GM06990 (cell line): ENCODE measurements at places on chromosomes 5 and 9.

GRCh38 chr5:107127878-107128277 is 542.9 kb downstream of the EFNA5 start:
- DNase-seq: no peak

GRCh38 chr5:34832568-34832967 is 6.4 kb upstream of the TTC23L start:
- no peak for DNase-seq

DNA sequence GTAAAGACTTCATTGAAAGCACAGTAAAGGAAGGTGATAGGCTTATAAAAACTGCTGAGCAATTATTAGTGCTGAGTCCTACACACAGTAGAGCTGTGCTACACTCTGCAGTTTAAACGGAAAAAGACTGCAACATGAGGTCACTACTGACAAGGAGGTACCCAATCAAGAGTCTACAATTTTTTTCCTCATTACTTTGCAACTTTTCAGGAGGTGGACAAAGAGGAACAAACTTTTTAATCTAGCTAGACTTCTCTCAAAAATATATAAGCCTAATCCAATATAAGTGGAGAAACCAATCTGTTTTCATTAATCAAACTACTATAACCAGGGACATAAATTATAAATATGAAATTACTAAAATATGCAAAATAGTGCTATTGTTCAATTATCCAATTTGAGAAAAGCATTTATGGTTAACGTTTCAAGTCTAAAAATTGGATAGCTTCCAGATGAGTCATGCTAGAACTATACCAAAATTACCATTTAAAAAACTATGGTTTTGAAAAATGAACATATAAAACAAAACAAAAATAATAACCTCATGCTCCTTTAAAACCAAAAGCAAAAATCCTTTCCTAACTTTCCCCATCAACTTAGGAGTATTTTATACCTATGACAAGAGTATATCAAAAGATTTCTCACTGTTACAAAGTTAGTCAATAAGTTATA is 37.7 kb downstream of the FAM13B start:
- no peak for DNase-seq

DNA sequence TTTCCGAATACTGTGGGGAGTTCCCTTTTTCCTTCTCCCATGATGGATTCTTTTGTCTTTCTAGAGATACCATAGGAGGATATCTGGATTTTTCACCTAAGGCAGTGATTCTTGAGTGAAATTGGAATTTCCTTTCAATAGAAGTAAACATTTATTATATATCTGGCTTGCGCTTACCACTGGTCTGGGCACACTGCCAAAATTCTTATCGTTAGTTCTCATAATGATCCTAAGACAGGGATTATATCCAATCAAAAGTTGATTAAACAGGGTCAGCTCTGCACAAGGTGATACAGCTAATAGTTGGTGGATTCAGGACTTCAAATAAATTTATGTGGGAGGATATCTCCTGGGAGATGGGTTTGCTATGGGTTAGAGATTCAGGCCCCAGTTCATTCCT is 9.6 kb downstream of the TLE4 start:
- DNase-seq: no peak

GRCh38 chr5:110177729-110178128 is 488.0 kb downstream of the MAN2A1 start:
- DNase-seq: no peak

DNA sequence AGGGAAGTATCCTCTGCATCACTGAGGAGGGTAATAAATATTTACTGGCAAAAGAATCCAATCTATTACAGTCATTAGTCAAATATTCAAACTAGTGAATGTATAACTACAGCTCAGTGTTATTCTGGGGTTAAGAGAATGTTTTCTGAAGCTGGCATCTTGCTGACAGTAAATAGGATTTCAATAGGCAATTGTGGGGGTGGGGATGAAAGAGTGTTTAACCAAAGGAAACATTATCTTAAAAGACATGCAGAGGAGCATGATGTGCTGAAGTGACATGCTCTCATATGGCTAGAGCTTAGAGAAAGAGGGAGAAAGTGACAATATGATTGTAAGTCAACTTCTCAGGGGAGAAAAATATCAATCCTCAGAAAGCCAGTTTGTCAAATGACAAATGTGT is 618.4 kb upstream of the RIOK2 start:
- DNase-seq: no peak

GRCh38 chr5:132363431-132364112 is 5.9 kb upstream of the SLC22A5 start:
- no peak for DNase-seq

GRCh38 chr9:19511694-19512093 is 102.9 kb downstream of the ACER2 start:
- DNase-seq: no peak

DNA sequence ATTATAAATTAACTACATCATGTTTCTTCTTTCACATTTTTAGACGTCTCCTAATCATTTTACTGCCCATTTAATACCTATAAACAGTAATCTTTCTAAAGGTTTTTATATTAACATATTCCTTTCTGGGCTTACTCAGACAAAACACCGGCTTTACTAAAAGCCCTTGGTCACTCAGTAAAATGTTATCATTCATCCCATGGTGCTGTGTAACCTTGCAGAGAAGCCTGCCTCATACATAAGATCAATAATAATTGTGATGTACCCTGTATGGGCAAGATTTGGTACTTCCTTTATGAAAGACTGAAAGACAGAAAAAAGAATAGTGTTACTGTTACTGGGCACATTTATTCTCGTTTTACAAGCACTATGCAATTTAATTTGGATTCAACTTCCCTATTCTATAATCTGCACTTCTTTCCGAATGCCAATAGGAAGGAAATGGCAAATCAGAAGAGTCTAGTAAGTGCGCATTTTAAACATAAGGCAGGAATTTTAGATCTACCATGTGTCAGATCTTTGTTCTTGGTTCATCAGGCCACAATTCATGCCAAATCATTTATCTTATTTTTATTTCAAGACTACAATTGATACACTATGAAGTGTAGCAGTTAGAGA is 522.2 kb downstream of the CSNK1G3 start:
- no peak for DNase-seq

GRCh38 chr5:122907276-122907675 is 61.9 kb downstream of the SNX24 start:
- DNase-seq: no peak

GRCh38 chr9:77926371-77926878 is 105.2 kb downstream of the GNAQ start:
- DNase-seq: no peak

GRCh38 chr9:129995409-129996160 is 47.4 kb downstream of the FNBP1 start:
- DNase-seq: no peak

GRCh38 chr9:8115570-8115969 is 316.0 kb upstream of the DMAC1 start:
- DNase-seq: no peak

GRCh38 chr9:68740561-68740960 is 35.5 kb downstream of the PIP5K1B start:
- DNase-seq: no peak

- no peak for DNase-seq
These were observed 13.6 kb upstream of the TMOD1 start for GRCh38 chr9:97487861-97488260.

GRCh38 chr9:130010151-130010988 is 32.6 kb downstream of the FNBP1 start:
- peak; percentile 80 for DNase-seq

- no peak for DNase-seq
These were observed 103.6 kb downstream of the GNA14 start for GRCh38 chr9:77544546-77544945.

DNA sequence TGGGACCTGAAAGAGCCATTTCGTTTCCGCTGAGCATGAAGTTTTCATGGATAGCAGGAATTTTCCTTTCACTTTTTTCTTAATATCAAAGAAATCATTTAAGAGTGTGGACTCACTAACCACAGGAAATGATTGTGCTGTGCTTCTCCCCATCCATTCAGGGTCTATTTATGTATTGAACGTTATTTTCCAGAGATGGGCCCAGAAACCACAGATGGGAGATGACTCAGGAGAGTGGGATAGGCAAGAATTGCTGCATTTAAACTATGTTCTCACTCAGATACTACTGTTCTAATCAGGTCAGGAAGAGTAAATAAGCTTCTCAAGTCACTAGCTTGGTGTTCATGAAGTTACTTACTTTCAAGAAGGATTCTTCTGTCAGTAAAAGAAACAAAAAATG is 763.8 kb downstream of the DTWD2 start:
- DNase-seq: no peak

GRCh38 chr5:83179966-83180365 is 102.6 kb downstream of the XRCC4 start:
- no peak for DNase-seq

- DNase-seq: no peak
These were observed 22.0 kb upstream of the IL17B start for GRCh38 chr5:149401051-149401450.

GRCh38 chr5:90518661-90519060 is 10.7 kb downstream of the LYSMD3 start:
- no peak for DNase-seq

DNA sequence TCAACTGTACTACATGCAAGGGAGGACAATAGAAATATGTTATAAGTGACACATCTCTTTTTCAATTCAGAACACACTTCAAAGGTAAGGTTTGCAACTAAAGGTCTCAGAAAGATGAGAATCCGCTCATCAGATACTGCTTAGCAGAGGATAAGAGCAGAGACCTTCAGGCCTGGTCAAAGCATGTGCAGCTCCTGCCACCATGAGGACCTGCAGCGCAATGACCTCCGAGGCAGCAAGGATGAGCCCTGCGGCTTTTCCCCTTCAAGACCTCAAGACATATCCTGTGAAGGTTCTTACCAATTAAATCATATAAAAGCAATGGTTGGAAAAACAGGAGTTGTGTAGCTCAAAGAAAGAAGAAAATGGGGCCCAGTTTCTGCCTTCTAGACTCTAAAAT is 135.8 kb downstream of the TRIM36 start:
- peak; percentile 6 for DNase-seq

- DNase-seq: no peak
These were observed 67.4 kb upstream of the PTCH1 start for GRCh38 chr9:95584176-95584575.

- peak; percentile 24 for DNase-seq
These were observed 103.5 kb downstream of the GCNT1 start for GRCh38 chr9:76562511-76562911.

GRCh38 chr5:42894057-42894456 is 82.4 kb upstream of the SELENOP start:
- DNase-seq: no peak

- DNase-seq: no peak
These were observed 6.2 kb upstream of the HAVCR2 start for GRCh38 chr5:157115012-157115411.

GRCh38 chr9:93958819-93959682 is 3.9 kb upstream of the BARX1 start:
- no peak for DNase-seq
